ENCODE measurements at places on chromosomes 1 and 21.

- peak; percentile 0 for DNase-seq
Observed at GRCh38 chr21:32653326-32653901, 41.2 kb upstream of the CFAP298 start.

GRCh38 chr1:111648806-111649205 is 29.2 kb downstream of the RAP1A start:
- no peak for DNase-seq

DNA sequence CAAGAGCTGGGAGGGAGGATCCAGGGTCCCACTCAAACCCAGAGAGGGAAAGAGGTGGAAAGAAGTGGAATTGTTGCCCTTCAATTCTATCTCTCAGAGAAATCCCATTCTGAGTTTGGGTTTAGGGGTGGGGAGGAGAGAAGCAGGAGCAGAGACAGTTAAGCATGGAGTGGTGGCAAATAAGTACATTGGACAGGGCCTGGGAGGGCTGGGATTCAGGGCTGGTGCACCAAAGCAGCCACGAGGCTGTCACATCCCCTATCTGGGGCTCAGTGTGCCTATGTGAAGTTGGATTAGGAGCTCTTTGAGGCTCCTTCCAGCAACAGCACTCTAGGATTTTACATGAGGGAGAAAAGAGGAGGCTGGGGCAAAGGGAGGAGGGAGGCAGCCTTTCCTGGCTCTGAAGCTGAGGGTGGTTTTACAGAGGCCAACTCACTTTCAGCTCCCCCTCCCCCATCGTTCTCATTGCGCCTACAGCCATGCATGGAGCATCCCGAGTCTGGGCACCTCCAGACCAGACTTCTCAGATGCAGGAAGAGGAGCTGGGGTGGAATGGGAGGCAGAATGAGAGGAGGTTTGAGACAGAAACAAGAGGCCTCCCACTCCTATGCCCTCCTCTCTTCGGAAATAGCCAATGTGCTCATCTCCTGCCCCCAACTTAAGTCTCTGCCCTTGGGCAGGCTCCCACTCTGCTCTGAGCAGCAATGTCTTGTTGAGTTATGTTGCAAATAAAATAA is 3.0 kb upstream of the SYT6 start:
- no peak for DNase-seq

DNA sequence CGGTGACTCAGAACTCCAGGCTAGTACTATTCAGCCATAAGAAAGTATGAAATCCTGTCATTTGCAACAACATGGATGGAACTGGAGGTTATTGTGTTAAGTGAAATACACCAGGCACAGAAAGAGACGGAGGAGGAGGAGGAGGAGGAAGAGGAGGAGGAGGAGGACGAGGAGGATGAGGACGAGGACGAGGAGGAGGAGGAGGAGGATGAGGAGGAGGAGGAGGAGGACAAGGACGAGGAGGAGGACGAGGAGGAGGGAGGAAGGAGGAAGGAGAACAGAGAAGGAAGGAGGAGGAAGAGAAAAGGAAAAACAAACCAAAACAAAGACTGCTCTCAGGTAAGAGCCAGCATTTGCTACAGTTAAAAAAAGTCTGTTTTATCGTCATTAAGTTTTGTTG is 178.7 kb downstream of the NPHP4 start:
- DNase-seq, result no peak

GRCh38 chr1:227213426-227213825 is 104.9 kb downstream of the CDC42BPA start:
- DNase-seq, result no peak

DNA sequence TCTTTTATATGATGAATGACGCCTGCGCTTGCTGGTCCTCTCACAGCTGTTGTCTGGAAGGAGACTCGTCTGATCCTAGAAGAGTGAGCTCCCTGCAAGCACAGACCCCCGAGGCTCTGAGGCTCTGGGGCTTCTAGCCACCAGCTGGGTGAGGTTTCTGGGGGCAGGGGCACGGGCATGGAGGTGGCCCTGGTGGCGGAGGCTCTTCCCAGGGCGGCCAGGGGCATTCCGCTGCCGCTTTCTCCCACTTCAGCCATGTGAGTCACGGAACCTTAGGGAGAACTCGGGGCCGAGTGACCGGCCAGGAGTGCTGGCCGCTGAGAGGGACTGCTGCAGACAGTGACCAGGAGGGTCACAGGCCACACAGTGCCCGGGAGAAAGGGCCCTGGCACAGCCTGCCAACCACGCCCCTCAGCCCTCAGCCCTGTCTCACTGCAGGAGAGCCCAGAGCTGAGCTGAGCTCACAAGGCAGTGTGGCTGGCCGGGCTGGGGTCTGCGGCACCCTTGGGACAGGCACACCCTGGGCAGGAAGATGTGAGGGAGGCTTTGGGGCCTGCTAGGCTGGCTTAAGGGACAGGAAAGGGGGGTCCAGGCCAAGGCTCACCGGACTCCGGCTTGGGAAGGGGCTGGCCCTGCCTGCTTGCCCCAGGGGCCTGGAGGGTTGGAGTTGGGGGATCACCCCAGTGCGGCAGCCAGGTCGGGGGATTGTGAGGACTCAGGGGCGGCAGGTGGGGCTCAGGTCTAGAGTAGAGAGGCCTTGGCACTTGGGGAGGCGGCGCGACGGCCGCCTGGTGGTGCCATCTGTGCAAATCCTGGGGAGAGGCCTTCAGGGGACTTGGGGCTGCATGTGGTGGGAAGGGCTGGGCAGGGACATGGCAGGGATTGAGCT is 35.7 kb downstream of the MORN1 start:
- DNase-seq, result no peak

DNA sequence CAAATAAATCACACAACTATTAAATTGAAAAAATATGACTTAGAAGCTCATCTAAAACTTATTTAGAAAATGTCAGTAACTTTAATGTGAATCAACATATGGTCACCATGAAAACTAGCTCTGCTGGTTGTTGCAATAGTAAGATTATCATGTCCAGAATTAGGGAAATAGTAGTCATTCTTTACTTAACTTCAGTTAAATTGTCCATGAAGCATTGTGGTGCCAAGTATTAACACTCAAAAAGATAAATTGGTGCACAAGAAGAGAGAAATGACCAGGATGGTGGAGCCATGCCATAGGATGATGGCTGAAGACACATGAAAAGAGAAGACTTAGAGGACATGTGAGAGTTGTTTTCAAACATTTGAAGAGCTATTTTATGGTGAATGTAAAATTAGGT is 130.2 kb upstream of the PTGFR start:
- DNase-seq, result no peak
